ENCODE measurements at places on chromosomes 6 and 20.

- DNase-seq = no peak
Measured at GRCh38 chr20:44601236-44601671, 18.9 kb downstream of the PKIG start.

DNA sequence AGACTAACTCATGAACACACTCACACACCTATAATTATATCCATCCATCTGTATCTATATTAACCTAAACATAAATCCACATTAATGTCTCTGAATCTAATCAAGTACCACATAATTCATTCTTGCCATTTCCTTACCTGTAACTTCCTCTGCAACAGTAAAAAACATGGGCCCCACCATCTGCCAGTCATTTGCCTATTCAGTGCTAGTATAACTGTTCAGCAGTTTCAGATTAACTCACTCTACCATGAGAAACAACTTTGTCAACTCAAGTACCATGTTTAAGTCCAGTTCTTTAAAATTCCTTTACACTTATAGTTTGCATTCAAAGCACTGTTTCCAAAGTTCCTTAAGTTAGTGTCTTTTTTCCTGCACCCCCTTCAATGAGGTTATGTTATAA lies 68.8 kb downstream of the LAMP5 start:
- no peak for DNase-seq

DNA sequence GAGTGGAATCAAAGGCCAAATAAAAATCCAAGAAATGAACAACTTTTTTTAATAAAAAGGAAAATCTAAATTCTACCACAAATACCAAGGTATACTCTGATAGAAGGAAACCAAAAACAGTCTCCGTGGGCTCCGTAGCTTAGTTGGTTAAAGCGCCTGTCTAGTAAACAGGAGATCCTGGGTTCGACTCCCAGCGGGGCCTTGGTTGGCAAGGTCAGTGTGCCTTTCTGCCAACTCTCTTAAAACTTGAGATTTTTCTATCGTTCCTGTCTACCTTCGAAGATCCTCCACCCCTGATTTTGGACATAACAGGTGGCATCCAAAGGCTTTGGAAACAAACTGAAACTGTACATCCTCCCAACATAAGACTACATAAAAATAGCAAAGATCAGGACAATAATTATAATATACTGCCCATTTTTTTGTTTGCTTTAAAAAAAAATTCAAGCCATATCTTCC lies 197.9 kb downstream of the TRIM27 start:
- no peak for DNase-seq

GRCh38 chr6:88371480-88371879 lies 205.3 kb upstream of the CNR1 start:
- DNase-seq = no peak

DNA sequence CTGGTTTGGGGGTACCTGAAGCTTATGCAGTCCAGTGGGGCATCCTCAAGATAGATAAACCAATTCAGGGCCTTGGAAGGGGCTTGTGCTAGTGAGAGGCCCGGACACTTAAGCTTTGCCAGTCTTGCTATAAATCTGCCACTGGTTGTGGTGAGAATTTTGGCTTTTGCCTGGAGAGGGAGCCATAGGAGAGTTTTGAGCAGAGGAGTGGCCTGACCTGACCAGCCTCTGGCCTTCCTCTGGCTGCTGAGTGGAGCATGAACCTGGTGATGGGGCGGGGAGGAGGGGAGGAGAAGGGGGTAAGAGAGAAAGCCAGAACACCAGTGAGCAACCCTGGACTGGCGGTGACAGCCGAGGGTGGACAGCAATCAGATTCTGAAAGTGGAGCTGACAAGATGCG lies 7.1 kb downstream of the TMEM74B start:
- no peak for DNase-seq

DNA sequence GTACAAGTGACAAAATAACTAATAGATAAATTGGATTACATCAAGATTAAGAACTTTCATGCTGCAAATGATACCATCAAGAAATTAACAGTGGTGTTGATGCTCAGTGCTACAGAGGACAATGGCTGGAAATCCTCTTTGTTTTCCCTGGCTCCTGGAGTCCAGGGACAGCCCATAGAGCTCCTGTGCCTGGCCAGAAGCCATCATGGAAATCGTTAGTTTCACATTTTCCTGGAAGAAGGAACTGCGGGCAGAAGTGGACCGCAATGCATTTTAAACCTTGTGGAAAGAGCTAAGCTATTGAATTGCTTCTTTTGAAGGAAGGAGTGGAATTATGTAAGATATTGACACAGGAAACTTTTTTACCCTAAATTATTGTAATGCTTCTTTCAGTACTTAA lies 276.0 kb downstream of the GJA1 start:
- DNase-seq = no peak

GRCh38 chr6:68726992-68727391 lies 91.9 kb downstream of the ADGRB3 start:
- DNase-seq = no peak

GRCh38 chr6:96907498-96907897 lies 9.8 kb upstream of the NDUFAF4 start:
- no peak for DNase-seq

- DNase-seq = no peak
Measured at GRCh38 chr20:31355981-31356380, 12.4 kb upstream of the DEFB118 start.

DNA sequence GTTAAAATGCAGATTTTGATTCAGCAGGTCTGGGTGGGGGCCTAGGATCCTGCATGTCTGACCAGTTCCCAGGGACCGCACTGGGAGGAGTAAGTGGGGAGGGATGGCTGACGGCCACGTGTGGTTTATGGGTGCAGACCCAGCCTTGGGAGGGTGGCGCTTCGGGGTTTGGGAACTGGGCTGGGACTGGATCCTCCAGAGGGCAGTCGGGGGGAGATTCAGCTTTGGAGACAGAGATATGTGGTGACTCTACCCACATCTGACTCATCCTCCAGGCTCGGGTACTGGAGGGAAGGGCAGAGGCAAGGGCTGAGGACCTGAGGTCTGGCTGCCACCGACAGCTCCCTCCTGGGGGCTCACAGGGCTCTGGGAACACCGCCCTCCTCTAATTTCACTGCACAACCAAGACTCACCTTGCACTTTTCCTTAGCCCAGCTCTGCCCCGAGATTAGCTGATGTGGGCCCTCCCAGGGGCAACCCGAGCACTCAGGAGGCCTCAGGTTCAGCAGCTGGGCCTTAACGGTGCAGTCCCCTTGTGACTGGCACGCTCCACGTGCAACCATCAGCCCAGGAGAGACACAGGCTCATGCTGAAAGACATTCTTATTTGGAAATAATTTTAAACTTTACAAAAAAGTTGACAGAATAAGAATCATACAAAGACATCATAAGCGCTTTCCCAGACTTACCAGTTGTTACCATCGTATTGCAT lies 172.8 kb upstream of the PMEPA1 start:
- DNase-seq = no peak

- DNase-seq = no peak
Measured at GRCh38 chr20:62220666-62221568, 839 bp upstream of the HRH3 start.

GRCh38 chr6:52495922-52496321 lies 75.8 kb downstream of the EFHC1 start:
- DNase-seq = no peak
